ENCODE measurements at places on chromosomes 2 and 18.

GRCh38 chr18:9951022-9951859 is 37.4 kb downstream of the VAPA start:
- no peak for DNase-seq

GRCh38 chr2:61493523-61493942 is 22.6 kb upstream of the USP34 start:
- DNase-seq: no peak

DNA sequence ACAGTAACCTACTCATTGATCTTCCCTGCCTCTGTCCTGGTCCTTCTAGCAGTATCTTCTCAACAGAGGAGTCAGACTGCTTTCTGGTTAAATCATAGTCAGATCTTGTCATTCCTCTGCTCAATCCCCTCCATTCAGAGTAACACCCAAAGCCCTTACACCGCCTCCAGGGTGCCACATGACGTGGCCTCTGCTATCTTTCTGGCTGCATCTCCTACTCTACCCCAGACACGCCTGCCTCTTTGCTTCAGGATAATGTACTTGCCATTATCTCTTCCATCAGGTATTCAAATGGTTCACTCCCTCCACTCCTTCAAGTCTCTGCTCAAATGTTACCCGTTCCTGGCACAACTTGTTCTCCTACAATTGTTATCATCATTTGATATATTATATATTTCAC is 36.3 kb upstream of the ACVR2A start:
- no peak for DNase-seq

GRCh38 chr18:79528316-79528695 is 132.6 kb downstream of the NFATC1 start:
- DNase-seq: no peak

- peak; percentile 49 for DNase-seq
Observed at GRCh38 chr2:128520791-128521190, 202.1 kb upstream of the HS6ST1 start.

DNA sequence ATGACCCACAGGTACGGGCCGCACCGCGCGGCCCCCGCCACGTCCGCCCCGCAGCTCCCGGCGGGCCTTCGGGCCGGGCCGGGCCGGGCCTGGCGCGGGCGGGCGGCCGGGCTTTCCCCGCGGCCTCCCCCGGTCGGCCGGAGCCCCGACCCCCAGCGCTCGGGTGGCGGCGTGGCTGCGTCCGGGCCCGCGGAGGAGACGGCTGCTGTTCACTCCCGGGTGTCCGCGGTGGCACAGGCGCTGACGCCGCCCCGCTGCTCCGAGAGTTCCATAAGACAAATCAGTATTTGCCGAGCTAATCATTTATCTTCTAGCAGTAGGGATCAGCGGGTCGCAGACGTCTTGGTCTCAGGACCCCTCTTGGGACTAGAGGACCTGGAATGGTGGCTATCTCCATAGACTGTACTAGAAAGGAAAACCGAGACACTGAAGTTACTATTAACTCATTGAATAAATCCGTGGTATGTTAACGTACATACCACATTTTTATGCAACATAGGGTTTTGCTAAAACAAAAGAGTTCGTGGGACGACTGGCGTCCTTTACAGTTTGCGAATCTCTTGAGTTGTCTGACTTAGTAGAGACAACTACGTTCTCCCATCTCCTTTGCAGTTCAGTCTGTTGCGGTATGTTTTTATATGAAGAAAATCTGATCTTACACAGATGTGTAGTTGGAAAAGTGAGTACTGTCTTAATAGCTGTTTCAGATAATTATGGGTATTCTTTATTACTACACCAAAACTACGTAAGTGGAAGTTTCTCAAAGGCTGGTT is 500 bp downstream of the LIMS1 start:
- DNase-seq: no peak

DNA sequence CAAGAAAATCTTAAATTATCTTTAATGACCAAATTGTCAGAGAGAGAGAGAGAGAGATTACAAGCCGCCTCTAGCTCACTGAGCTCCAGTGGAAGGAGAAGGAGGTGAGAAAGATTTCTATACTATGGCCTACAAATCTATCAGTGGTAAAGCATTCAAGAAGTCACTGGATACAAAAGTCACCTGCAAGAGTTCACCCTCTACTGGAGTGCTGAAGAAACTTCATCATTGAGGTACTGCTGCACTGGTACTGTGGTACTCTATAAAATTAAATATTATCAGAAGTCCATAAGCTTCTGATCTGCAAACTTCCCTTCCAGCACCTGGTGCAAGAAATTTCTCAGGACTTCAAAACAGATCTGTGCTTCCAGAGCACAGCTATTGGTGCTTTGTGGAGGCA is 48.3 kb upstream of the AGPS start:
- DNase-seq: no peak

GRCh38 chr2:24179683-24180082 is 4.8 kb downstream of the FAM228A start:
- no peak for DNase-seq

DNA sequence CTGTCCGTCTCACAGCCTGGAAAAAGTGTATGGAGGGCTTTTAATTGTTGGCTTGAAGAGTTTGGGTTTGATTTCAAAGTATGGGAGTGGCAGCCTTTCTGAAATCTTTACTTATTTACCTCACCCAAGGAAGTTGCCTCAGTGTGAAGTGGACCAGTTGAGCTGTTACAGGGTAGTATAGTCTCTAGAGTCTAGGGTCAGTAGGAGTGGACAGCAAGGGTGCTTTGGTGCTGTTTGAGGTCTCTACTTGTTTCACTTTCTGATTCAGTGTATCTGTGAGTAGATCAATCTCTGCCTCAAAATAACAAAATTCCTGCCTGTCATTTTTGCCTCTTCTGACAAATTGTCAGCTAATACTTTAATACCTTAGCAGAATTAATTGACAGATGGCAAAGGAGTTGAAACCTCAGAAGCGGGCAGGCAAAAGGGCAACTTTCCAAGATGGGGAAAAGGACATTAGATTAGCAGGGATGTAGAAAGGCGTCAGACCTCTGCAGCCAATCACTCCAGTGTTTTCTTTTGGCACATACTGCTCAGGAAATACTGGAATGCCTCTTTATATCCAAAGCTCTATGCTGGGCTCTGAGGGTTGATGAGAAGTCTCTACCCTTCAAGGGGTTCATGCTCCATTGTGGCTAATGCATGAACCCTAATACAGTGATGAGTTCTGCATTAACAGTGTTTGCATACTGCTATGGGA is 5.9 kb downstream of the RIOK3 start:
- DNase-seq: no peak

GRCh38 chr2:23380562-23381065 is 4.4 kb upstream of the KLHL29 start:
- DNase-seq: peak; percentile 82

GRCh38 chr2:46032161-46032813 is 264.9 kb upstream of the EPAS1 start:
- no peak for DNase-seq

GRCh38 chr18:55054021-55054990 is 95.0 kb upstream of the CCDC68 start:
- no peak for DNase-seq

GRCh38 chr2:70679259-70679658 is 88.7 kb downstream of the ADD2 start:
- no peak for DNase-seq

DNA sequence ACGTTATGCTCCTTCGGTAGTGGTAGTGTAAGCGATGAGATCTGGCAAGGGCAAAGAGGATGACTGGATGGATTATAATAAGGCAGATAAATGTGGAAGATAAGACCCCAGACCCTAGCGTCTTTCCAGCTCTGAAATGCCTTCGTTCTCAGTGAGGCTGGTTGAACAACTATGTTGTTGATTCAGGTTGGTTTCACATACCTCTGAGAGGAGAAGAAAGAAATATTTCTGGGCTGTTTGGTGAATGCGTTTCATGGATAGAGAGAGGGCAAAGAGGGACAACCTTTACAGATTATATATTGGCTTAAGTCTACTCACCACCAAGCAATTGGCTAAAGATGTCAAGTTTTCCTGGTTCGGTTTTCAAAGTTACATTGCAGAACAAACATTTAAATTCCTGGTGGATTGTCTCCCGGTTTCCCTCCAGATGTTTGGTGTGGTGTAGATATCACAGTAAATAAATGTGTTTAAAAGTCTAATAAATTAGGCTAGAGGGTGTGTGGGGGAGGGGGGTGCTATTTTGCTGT is 190.1 kb upstream of the GLI2 start:
- no peak for DNase-seq

DNA sequence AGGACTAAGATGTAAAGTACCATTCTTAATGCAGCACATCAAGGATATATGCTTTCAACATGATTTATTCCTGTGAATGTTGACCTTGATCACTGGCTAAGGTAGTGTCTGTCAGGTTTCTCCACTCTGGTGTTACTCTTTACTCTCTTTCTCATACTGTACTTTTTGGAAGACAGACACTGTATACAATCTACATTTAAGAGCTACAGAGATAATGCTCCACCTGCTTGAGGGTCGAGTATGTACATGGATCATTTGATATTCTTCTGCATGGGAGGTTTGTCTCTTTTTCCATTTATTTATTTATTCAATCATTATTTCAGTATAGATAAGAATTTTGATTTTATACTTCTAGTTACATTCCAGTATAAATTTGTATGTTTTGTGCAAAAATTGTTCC is 199.5 kb upstream of the RGPD4 start:
- no peak for DNase-seq

DNA sequence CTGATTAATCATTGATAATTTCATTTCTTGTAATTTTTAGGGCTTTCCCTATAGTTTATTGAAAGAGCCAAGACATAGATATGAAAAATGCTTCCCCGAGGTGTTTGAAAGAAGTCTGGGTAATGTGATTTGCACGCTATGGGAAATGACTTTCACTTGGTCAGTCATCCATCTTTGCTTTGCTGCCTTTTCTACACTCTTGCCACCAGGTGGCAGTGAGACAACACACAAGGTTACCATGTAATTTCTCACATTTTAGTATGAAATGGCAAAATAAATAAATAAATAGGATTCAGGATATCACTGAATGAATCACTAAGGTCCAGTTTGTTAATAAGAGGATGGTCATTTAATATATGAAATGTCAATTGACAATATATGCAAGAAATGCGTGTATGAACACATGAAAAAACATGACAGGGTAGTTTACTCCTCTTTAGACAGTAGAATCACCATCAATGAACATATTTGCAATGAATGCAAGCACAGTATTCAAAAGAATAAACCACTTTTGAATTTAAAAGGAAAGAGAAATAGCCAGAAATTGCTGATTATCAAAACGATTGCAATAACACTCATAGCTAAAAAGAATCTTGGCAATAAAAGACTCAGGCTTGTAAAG is 52.2 kb upstream of the KCNH7 start:
- DNase-seq: peak; percentile 11

GRCh38 chr18:8469544-8470130 is 139.6 kb upstream of the RAB12 start:
- no peak for DNase-seq

GRCh38 chr2:240919161-240919781 is 13.1 kb downstream of the CROCC2 start:
- DNase-seq: no peak

DNA sequence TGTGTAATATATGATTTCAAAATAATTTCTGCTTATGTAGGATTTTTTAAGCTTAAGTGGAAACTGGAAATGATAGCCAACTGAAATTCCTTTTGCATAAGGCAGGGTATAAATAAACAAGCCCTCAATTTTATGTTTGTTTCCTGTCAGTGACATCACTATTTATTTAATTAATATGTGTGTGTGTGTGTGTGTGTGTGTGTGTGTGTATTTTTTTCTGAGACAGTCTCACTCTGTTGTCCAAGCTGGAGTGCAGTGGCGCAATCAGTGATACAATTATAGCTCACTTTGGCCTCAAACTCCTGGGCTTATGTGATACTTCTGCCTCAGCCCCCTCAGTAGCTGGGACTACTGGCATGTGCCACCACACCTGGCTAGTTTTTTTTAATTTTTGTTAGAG is 29.3 kb upstream of the CYP20A1 start:
- no peak for DNase-seq

DNA sequence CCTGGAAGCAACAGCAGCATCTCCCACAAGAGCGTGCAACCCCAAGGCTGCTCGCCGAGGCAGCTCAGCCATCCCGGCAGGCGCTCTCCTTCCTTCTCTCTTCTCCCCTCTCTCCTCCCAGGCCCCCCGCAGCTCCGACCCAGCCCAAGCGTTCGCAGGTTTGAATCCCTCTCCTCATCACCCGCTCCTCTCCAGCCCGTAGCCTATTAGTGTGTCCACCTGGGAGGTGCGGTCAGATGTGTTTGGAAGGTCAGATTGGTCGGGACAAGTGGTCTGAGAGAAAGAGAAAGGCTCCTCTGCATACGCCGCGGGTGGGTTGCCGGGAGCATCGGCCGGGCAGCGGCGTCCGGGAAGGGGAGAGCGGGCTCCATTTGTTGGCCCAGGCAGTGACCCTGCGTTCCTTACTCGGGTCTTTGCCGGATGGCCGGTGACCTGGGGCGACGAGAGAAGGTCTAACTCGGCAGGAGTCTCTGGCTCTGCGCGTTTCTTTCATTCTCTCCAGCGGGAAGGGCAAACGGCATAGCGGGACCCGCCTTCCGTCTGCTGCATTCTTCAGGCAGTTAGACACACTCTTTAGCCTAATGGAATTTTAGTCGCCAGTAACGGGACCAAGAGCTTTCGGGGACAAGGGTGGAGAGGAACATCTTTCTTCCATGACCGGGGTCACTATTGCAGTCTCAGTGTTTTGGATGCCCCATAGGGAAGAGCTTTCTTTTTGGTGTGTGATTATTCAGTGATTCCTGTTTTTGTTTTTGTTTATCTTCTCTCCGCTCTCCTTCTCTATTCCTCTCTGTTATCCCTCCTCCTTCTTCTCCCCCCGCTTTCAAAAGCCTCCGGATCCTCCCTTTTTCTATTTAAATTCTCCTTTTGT is 1.1 kb upstream of the TMEFF2 start:
- DNase-seq: no peak

- DNase-seq: no peak
Observed at GRCh38 chr2:96869281-96869821, 529 bp downstream of the SEMA4C start.

GRCh38 chr18:10100941-10101701 is 187.3 kb downstream of the VAPA start:
- no peak for DNase-seq

DNA sequence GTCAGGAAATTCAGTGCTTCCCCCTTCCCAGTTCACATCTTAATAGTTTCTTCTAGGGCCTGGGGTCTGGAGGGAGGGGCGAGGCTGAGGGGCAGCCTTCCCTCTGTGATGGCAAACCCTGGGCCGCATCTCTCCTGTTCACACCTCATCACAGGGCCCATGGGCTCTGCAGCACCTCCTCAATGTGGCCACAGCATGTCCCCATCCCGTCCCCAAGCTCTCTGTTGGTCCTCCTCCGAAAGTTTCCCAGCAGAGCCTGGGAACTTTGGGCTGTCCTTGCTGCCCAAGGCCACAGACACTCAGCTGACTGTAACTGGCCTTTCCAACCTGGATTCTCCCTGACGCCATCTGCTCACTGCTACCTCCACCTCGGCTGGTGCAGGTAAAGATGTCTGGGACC is 112.7 kb upstream of the PTPRM start:
- DNase-seq: no peak

DNA sequence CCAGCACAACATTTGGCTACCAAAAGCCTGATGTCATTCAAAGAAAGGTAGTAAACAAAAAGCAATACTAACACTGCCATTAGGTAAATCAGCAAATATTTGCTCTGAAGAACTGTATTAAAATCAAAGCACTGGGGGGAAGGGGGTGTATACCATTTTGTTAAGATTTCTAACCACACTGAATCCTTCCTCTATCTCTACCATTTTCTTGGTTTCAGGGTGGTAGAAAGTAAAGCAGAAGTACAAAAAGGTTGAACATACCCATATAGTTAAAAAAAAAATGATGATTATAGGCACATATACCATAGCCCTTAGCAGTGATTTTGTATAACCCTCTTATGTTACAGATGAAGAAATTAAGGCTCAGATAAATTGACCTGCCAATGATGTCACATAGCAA is 437.6 kb downstream of the ZEB2 start:
- DNase-seq: no peak

- DNase-seq: peak; percentile 8
Observed at GRCh38 chr18:54946149-54946581, 13.1 kb downstream of the CCDC68 start.

All from GM12878 (cell line).